ENCODE measurements at places on chromosomes 12 and 14.

GRCh38 chr12:109170324-109170723 is 53.9 kb downstream of the ACACB start:
- no peak for DNase-seq

DNA sequence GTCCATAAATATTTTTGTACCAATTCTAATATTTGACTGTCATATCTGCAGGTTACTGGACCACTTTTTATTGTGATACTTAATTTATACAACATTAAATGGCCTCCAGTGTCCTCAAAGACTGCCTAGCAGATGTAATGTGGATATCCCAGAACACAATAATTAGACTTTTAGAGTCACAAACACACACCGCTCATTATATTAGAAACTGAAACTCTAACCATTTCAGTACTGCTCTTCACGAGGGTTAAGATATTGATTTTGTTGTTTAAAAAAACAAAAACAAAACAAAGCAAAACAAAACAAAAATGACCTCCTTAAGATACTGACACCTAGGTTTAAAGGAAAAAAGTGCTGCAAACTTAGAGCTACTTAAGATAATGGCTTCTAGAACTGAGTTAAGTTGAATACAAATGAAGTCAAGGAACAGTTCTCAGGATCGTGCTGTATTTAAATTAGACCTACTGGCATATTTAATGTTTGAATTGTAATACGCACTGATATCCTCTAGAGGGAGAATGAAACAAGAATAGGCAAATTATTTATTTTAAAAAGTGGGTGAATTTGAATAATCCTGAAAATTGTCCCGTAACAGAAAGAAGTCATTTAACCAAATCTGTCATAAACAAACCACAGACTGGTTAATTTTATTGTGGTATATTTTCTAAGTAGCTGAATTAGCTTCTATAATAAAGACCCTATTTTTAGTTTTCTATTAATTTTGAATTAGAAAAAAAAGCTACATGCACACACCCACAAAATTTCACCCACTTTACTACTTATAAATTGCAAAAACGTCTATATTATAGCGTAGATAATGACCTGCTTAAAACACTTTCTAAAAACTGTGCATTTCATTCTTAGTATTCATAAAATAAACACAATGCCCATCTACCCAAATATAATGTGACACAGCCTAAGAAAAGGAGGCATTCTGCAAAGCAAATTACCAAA is 395.2 kb upstream of the DCN start:
- no peak for DNase-seq

GRCh38 chr12:96235484-96235826 is 41.3 kb downstream of the ELK3 start:
- DNase-seq, result no peak

DNA sequence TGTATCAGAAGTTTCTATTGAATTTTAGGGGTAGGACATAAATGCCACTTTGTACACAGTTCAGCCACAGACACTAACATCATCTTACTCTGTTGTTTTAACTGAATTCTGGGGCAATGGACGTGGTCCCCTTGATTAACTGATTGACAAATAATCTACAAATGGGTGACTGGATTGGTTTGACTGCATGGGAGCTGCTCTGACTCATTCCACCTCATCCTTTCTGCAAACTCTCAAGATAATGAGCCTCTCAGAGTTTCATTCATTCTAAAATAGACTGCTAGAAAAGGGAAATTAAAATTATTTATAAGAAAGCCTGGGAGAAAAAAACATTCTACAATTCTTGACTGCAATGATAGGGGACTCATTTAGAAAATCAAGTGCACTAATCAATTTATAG is 570.4 kb upstream of the SEL1L start:
- no peak for DNase-seq

DNA sequence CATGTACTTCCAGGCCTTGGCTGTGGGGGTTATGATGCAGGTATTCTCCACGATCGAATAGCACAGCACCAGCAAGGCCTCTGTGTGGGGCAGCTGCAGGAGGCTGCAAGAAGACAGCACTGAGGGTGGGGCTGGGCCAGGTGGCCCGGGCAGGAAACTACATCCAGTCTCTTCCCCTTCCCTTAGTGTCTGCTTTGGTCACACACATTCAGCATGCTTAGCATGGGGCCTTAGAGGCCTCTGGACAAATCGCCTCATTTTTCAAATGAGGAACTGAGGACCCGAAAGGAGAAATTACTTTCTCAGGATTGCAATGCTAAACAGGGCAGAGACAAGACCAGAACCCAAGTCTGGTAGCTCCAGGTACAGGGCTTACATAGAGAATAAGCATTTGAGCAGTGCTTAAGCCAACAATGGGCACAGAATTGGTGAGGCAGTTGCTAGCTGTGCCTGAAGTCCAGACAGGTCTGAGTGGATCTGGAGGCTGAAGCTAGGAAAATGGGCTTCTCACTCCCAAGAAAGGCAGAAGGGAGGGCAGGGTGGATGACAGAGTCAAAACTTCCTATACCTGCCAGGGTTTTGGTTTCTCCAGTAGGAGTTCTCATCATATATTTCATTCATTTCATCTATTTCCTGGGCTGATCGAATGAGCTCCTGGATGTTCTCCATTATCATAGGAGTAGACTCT is 3.5 kb downstream of the ACRBP start:
- DNase-seq, result no peak

DNA sequence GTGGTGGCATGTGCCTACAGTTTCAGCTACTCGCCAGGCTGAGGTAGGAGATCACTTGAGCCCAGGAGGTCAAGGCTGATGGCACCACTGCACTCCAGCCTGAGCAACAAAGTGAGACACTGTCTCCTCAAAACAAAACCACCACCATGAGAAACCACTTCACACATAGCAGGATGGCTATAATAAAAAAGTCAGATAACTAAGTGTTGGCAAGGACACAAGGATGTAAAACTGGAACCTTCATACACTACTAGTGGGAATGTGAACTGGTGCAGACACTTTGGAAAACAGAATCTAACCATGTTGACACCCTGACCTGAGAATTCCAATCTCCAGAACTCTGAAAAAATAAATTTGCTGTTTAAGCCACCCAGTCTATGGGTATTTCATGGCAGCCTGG is 67.7 kb downstream of the ACADS start:
- no peak for DNase-seq

GRCh38 chr14:61176686-61177085 is 104.5 kb downstream of the TMEM30B start:
- DNase-seq, result no peak

- DNase-seq, result no peak
Measured at GRCh38 chr12:81079280-81080076, 1.6 kb downstream of the ACSS3 start.

DNA sequence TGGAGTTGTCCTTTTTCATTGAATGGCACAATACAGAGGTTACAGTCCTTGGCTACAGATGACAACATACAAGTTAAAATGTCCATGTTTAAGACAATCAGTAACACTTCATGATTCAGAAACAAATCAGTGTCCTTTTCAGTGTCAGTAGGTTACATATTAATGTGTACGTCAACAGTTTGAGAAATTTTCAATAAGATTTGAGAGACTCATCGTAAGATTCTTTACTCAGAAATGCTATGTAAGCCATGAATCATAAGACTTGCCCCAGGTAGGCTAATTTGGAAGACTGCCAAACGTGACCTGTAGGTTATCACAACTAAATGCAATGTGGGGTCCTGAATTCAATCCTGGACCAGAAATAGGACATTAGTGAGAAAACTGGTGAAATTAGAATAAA is 3.5 kb downstream of the RDH12 start:
- DNase-seq, result no peak

- no peak for DNase-seq
Measured at GRCh38 chr14:43449291-43449690, 1057.8 kb downstream of the FSCB start.

GRCh38 chr12:111454311-111454710 is 48.6 kb downstream of the SH2B3 start:
- no peak for DNase-seq

DNA sequence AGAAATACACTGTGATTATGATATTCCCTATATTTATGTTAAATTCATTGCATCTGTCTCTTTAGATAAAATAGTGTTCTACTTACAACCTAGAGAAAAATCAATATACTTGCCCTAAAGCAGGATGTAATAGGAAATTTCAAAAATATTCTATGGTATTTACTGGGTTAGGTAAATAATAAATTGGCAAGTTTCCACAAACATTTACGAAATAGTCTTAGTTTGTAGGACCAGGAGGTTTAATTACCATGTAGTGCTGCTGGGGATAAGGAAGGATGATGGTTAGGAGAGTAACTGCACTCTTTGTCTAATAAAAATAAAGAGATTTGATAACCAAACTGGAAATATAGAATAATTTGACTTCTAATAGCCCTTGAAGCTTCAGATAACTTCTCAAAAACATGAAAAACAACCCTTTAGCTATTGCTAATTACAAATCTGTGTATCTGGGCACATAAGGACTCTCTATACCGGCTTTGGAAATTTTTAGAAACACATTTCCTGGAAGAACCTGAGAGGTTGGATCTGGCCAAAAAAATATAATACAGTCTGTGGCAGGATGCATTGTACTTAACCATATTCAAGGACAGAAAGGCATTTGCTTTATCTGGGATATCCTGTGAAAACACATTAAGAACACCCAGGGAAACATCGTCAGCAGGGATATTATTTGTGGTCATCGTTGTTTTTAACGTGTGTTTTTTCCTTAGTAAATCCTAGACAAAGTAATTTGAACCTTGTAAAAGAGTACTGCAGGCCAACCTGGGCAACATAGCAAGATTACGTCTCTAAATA is 36.7 kb upstream of the TMCC3 start:
- DNase-seq, result no peak

DNA sequence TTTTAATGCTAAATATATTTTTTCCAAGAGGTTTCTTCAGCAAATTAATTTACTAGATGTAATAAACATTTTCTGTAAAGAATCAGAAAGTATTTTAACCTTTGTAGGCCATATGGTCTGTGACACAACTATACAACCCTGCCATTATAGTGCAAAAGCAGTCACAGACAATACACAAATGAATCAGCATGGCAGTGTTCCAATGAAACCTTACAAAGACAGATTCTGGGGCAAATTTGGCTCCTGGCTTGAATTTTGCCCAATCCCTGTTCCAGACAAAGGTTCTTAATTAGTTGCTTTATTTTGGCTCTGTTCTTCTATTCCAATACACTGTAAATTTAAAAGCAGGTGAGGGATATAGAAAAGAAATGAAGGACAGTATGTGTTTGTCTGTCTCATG is 352.5 kb downstream of the C12orf50 start:
- no peak for DNase-seq

Measured in H1 (cell line).